ENCODE measurements at places on chromosomes 4 and X. TPM values are rescaled to one million over a fixed set of nuclear protein-coding genes. Genes with fewer than 3 reads are reported as not detected.

- DNase-seq = no peak
Measured at GRCh38 chrX:10929747-10930146, 181.4 kb upstream of the HCCS start.

DNA sequence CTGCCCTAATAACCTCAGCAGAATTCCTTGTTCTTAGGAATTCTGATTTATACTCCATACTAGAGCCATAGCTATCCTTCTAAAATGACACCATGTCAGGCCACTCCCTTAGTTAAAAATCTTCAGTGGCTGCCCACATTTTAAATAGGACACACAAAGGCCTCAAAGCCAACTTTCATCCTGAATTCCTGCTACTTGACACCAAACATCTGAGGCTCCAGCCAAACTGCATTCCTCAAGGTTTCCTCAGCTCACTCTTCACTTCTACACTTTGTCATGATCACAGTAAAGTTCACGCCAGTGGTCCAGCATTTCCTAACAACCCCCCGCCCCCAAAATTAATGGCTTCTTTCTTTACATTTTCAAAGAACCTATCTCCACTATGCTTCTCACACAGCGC is 124.3 kb downstream of the ADGRA3 start:
- no peak for DNase-seq

GRCh38 chrX:71367396-71367795 is 1.2 kb downstream of the TAF1 start:
- DNase-seq = no peak

GRCh38 chr4:67035501-67035900 is 509.8 kb downstream of the CENPC start:
- no peak for DNase-seq

The PCDH19 gene
- 27.0 TPM for total RNA-seq

DNA sequence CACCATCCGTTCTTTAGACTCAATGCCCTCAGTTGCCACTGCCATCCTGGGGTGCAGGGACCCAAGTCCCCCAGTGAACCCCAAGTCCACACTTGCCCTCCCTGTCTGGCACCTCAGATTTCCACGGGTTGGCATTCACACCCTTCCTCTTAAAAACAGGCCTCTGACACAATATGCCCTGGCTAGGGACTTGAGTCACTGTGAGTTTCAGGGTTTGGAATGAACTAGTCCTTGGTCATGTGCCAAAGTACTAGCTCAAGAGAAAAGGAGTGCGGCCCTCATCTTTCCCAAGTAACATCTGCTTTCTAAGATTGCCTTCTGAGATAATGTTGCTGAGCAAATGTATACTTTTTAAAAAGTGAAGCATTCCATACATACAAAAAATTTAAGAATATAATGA is 134.0 kb downstream of the MID1 start:
- DNase-seq = no peak

The NXF2B gene
- not detected for total RNA-seq

GRCh38 chrX:17710871-17711301 is 26.4 kb upstream of the SCML1 start:
- no peak for DNase-seq

GRCh38 chr4:107733431-107733925 is 13.4 kb upstream of the PAPSS1 start:
- no peak for DNase-seq

The FGA gene
- not detected for total RNA-seq

- no peak for DNase-seq
Measured at GRCh38 chr4:180164799-180165198, 2078.4 kb upstream of the TENM3 start.

DNA sequence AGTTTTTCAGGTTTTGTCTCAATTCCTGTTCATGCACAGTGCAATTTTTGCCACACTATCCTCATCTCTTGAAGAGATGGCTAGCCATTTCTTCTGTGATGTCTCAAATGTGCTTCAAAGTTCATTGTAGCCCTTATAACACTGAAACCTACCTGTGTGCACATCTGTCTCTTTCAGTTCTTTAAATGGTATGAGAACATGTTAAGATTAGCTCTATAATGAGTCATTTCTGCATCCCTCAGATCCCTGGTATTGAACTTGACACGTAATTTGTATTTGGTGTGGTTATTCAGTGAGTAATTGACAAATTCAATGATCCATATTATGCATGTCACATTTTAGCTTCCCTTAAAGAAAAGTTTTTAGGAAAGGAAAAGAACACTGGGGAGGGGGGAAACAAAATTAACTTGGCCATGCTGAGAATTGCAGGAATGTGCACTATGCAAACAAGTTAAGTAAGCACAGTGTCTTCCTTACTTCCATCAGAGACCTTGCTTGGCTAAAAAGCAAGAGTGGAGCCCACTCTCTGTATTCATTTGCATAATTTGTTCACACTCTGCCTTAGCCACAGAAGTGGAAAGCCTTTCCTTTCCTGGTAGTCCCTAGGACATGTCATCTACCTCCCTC is 659.8 kb upstream of the MAGEB2 start:
- no peak for DNase-seq

The MAGEH1 gene
- total RNA-seq = 63.5 TPM

The ZAR1 gene
- total RNA-seq = 0.96 TPM
